Activated CD4-positive, CD25-positive, alpha-beta regulatory T cell (primary cell): ENCODE measurements at places on chromosomes 11 and 22.

DNA sequence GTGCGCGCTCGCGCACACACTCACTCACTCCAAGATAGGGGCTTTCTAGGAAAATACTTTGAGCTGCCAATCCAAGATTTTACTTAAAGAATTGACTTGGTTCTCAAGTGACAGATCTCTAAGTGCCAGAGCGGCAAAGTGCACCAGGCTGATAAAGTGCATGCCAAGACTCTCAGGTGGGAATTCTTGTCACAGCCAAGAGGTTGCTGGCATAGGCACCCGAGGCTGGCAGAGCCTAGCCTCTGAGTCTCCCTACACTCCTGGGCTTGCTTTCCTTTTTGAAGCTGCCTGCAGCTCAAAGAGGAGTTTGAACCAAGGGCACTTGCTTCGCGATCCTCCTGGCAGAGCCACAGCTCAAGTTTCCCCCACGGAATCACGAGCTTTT, 2.5 kb upstream of the ADM start:
- DNase-seq = no peak

- DNase-seq = no peak
These were observed 6.4 kb upstream of the TTLL8 start for GRCh38 chr22:50064453-50064852.

DNA sequence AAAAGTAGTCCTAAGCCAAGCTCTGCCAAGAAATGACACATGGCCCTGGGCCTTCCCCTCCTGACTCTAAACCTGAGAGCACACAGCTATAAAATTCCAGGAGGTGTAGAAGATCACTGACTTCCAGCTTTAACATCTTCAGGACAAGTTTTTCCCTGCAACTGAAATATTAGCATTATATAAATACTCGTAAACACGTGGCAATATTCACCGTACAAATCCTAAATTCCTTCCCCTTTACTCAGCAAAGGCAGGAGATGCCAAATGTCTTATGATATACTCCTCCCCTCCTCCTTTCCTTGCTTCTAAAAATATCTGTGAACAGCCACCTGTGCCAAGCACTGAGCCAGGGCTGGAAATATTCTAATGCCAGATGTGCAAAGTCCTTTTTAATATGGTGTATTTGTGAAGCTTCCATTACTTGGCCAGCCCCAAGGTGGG, 194.0 kb downstream of the LARGE1 start:
- no peak for DNase-seq

DNA sequence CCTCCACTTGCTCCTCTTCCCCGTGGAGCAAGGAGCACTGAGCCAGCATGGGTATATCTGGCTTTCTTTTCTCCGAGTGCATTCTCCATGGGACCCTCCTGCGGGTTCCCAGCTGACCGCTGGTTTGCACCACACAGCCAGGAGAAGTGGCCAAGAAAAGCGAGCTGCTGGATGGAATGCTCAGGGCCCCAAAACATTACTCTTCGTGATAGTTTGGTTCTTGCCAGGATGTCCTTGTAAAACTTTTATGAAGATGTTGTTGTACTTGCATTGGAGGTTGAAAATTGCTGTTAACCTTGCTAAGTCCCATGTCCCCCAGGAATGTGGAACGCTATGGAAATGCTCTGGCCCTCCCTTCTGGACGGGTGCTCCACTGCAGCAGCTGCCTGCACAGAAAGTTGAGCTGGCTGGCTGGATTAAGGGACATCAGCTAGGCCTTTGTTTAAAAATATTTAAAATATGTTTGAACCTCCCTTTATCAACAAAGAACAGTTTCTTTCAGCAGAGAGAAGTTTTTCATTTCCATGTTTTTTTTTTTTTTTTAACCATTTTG, 68.7 kb downstream of the ZNRF3 start:
- no peak for DNase-seq

DNA sequence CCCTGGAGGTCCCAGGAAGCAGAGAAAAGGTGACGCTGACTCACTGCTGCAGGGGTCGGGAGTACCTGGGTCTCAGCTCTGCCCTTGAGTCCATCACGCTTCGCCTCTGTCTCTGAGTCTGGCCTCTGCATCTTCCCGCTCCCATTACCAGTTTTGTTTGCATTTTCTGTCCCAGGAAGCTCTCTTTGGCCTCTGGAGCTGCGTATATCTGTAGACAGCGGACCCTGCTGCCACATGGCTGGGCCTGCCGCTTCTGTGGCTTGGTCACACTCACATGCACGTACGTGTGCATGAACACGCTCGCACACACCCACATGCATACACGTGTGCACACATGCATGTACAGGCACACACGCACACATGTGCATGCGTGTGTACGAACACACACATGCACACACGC, 20.8 kb upstream of the APOBEC3A start:
- DNase-seq = no peak

DNA sequence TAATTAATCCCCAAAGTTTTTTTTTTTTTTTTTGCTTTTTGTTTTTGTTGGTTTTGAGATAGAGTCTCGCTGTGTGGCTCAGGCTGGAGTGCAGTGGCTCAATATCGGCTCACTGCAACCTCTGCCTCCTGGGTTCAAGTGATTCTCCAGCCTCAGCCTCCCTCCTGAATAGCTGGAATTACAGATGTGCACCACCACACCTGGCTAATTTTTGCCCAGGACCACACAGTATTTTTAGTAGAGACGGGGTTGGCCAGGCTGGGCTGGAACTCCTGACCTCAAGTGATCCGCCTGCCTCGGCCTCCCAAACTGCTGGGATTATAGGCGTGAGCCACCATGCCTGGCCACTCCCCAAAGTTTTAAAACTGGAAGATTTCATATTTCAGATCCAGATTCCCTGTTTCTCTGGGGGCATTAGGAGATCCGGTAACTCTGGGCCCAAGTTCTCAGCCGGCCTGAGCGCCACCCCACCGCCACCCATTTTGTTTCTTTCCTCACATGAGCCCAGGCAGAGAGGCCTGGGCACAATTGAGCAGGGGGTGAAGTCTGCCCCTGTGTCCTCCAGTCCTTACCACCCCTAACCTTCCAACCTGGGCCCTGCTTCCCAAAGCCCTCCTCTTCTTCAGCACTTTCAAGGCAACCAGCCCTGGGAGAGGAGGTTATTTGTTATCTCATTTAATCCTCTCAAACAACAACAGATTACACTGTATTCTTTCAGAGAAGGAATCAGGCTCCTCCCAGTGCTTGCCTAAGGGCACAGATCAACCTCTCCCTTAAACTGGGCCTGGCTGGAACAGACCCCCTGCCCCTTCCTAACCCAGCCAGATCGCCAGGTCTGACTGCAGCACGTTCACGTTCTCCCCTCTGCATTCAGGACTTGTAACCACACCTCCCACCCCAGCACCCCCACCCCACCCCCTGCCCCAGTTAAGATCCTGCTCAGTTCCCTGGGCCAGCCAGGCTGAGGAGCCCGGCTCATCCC, 1.9 kb upstream of the CSNK1E start:
- no peak for DNase-seq

DNA sequence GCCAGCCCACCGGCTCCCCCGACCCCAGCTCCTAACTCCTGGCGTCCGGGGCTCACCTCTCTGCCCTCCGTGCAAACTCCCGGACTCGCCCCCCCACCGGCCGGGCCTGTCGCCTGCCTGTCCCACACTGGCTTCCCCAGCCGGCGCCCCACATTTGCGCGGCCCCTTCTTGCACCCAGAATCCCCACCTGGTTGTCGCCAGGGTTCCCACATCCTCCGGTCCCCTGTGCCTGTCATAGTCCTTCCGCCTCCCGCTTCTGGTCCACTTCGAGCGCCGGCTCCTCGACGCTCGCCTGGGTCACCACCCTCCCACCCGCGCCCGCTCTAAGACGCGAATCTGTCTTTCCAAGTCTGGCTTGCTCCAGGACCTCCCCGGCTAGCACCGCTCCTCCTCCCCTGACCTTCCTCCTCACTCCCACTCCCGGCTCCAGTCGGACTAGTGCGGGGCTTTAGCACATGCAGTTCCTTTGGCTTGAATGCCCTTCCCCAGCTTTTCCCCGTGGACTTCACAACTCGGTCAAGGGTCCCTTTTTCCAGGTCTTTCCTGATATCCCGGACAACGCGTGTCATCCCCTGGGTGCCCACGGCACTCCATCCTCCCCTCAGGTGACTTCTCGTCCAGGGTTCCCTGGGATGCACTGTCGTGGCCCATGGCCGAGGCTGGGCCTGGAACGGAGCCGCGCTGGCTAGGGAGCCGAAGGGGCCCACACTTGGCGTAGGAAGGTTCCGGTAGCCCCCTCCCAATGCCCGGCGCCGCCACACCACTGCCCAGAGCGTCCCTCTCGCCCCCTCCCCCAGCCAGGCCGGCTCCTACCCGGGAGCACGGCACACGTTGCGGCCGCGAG, 635 bp downstream of the SCARF2 start:
- DNase-seq = no peak

GRCh38 chr22:28988457-28988856, 73.2 kb downstream of the C22orf31 start:
- no peak for DNase-seq

DNA sequence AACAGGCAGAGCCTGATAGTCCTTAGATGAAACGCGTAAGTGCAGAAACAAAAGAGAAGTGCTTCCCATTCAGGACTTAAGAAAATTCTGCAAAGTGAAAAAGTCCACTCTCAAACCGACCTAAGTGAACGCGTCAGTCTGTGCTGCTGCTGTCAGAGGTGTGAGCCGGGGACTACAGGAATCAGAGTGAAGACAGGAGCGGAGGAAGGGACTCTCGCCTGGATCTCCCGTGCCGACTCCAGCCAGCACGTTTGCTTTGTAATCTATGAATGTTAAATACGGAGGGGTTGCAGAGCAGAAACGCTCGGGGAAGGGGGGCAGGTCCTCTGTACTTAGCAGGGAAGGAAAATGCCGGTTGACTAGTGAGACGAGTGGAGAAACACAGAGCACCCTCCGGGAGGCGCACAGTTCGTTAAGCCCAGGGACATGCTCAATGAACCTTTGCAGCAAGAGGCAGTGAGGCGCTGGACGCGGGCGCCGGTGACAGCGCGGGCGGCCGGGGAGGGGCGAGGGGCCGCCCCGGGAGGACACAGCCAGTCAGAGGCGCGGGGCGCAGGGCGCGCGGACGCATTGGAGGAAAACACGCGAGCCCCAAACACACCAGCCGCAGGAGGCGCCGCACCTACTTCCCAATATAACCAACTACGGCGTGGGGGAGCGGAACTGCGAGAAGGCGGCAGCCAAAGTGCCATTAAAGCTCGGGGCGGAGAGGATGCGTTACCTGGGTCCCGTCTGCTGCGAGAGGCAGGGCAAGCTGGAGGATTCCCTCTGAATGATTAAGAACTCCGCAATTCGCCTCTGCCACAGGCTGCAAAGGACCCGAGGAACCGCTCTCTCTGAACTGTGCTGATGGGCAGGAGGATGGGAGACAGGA, at the start of gene CNTN5:
CNTN5 (plus strand) TSS at position 598 of the 874 bp plus-strand sequence.
- no peak for DNase-seq

- no peak for DNase-seq
These were observed 2.9 kb downstream of the DIXDC1 start for GRCh38 chr11:111939836-111940604.

DNA sequence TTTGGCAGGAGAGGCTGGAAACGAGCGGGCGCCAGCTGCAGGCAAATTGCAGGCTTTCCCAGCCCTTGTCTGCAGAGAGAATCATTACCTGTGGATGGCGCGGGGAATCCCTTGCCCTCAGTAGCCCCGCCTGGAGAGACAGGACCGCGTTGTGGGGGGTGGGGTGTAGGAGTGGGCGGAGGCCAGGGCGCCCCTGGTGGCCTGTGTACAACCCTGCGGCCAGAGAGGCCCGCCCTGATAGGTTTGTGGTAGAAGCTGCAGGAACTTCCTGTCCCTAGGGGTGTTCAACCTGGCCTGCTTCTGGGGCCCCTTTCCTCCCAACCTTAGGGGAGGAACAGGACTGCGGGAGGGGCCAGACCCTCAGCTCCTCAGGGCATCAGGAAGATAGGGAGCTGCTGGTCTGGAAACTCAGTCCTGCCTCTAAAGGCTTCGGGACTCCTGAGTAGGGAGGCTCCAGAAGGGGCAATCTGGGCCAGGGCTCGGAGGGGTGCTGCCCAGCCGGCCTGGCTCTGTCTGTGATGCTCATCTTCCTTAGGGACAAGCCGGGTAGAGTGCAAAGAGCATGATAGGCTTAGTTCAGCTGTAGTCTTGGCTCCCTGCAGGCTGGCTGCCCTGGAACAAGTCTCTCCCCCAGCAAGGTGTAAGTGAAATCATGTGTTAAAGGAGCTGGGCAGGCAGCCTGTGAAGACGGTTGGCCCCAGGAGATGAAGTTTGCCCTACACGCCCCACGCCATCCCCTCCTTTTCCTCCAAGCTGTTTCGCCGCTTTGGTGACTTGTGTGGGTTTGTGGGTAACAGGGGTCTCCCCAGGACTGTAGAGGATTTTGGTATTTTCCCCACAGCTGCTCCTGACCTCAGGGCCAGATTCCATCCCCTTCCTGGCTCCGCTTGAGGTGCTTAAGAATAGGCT, 24.1 kb upstream of the SUSD2 start:
- DNase-seq = peak; percentile 49

GRCh38 chr11:123484448-123484847, 54.4 kb downstream of the GRAMD1B start:
- DNase-seq = no peak

- DNase-seq = no peak
These were observed 25.1 kb upstream of the CAPRIN1 start for GRCh38 chr11:34026432-34026831.

- peak; percentile 85 for DNase-seq
These were observed 1.1 kb downstream of the CALCB start for GRCh38 chr11:15074206-15075161.

DNA sequence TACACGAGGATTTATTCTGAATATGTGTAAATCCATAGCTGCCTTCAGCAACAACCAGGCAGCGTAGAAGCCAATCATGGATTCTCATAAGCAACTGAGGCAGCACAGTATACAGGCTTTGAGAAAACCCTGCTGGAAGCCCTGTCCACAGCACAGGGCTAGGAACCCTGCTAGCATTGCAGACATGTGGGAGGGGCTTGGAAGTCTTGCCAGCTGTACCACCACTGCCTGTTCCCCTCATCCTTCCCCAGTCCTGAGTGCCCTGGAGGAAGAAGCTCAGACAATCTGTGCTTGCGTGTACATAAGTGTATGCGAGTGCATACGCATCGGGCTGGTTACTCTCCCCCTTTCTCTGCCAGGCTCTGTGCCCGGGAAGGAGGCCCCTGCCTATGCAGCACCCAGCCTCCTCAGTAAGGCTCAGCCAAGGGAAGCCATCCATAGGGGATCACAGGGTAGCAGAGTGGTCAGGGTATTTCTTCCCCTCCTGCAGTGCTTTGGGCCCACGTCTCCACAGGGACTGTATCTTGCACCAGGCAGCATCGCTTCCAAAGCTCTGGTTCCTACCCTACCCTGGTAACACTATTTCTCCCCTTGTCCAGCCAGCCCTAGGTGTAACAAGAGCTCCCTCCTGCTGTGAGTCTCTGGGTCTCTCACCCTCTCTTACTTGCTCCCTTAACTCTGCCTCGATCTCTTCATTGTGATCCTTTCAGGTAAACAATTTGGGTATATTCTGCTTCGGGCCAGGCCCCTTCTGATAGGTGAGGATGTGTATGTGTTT, 90.5 kb downstream of the GALNT18 start:
- no peak for DNase-seq

DNA sequence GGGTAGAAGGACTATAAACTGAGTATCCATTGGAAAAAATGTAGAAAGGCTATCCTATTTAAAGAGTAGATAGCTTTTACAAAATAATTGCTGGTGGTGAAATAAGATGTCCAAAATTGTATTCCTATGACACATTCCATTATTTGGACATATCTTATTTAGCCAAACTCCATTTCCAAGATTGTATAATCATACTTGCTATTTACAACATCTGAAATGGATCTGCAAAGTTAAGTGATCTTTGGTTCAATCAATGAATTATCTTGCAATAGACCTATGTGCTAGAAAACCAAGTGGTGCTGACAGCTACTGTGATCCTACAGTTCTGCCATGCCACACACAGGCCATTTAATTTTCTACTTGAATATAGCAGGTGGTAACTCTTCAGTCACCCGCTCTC, 11.0 kb upstream of the BLID start:
- no peak for DNase-seq

- no peak for DNase-seq
These were observed 3.0 kb upstream of the NAP1L4 start for GRCh38 chr11:2995031-2995561.
